T47D (cell line): ENCODE measurements at places on chromosomes 4 and X.

- DNase-seq = no peak
Observed at GRCh38 chr4:39166177-39166576, 16.2 kb upstream of the WDR19 start.

DNA sequence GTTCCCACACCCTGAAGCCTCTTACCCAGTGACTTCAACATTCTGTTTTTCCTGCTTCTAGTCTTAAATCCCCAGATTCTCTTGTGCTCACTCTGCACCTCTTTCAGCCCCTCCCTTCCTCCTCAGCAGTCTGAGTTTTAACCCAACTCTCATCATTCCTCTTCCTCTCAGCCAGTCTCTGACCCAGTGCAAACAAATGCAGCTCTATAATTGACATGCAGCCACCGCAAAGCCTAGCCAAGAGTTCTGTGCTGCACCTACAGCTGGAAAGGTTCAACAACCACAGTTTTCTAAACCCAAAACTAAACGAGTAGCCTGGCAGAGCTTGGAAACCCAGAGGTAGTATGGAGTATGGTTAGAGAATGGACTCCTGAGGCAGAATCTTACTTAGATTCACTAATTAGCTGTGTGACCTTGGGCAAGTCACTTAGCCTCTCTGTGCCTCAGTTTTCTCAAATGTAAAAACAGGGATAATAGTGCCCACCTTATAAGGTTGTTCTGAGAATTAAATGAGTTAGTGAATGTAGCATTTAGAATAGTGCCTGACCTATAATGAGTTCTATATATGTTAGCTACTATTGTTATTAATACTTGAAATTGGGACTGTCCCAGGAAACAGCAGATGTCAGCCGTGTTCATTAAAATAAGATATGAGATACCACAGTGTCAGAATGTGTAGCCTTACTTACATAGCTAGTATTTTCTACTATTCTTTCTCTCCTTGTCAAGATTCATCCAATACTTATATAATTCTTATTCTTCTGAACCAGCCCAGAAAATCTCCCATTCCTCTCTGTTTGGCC is 3.5 kb downstream of the TMEM154 start:
- DNase-seq = no peak

DNA sequence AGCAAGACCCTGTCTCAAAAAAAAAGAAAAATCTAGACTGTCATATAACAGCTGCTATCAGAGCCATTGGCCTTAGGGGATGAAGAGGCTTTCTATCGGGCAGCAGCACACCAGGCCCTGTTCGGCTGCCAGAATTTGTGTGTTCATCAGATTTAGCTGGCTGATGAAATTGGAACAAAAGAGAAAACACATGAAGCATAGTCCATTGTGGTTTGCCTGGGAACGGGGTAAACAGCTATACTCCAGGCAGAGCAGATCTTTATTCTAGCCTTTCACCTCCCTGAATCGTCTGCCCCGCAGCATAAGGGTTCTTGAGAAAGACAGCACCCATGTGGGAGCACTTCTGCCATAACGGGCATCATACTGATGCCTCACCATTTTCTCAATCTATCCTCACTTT is 11.6 kb downstream of the TKTL1 start:
- no peak for DNase-seq

DNA sequence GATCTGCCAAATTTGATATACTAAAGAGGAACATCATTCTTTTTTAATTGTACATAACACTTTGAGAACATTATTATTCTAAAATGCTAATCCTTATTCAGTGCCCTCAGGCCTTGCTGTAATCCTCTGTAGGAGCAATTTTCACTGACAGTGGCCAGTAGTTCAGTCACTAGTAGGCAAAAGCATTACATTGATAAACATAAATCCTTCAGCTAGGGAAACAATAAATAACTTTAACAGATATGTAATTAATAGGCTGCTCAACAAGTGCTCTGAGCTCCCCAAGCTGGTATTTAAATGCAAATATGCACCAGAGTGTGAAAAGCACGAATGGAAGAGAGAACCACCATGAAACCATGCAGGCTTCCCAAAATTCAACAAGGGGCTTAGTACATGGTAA is 77.7 kb upstream of the FAM47C start:
- no peak for DNase-seq

DNA sequence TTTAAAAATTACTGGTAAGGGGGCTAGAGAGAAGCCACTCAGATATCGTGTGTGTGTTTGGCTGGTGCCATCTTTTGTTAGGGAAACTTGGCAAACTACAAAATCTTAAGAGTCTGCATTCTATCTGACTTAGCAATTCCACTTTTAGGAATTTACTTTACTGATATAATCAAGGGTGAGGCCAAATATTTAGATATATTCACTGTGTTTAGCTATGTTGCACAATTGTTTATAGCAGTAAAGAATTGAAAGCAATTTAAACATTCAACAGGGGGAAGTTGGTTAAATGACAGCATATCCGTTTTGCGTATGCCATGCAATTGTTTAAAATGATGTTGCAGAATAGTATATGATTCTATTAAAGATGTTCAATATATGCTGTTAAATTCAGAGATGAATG is 6.4 kb upstream of the HERC3 start:
- DNase-seq = no peak

DNA sequence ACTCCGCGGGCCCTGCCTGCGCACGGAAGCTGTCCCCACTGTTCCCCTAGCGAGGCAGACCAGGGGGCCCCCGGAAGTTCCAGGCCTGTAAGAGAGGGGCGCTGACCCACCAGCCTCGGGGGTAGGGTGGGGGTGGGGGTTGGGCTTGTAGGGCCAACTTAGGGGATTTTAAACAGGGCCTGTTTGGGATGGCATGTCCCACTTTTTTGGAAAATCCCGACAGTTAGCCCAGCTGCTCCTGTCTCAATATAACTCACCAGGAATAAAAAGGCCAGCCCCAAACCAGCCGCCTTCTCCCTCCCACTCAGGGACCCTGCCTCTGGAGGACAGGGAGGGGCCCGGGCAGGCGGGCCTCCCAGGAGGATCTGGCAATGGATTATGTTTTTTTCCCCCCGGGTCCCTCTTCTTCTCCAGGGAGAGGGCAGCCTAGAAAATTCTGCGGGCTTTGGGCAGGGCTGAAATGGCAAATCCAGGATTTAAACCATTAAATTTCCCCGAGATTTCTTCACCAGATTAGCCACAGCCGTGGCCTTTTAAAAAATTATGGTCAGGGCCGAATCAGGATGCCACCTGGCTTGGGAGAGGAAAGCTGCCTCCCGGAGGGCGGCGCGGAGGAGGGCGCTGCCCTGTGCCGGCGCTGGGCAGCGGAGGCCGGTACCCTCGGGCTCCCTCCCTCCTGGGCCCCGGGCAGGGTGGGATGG is 957 bp downstream of the PPP2R2C start:
- no peak for DNase-seq

DNA sequence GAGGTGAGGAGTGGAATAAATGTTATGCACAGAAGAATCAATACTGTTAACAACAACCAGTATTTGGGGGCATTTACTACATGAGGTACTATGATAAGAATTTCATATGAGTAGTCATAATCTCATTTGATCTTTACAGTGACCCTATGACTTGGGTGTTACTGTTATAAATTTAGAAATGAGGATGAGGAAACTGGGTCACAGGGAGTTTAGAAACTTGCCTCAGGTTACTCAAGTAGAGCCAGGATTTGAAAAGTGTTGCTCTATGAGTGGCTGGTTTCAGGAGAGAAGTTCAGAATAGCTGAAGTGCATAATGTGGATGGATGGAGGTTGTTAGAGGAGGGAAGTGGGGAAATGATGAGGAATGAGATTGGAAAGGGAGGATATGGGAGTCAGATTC is 16.6 kb upstream of the DDIT4L start:
- no peak for DNase-seq

- DNase-seq = no peak
Observed at GRCh38 chrX:15245896-15246295, 24.0 kb downstream of the ASB9 start.
